ENCODE measurements at places on chromosomes 11 and 22. TPM values are rescaled to one million over a fixed set of nuclear protein-coding genes. Genes with fewer than 3 reads are reported as not detected.

DNA sequence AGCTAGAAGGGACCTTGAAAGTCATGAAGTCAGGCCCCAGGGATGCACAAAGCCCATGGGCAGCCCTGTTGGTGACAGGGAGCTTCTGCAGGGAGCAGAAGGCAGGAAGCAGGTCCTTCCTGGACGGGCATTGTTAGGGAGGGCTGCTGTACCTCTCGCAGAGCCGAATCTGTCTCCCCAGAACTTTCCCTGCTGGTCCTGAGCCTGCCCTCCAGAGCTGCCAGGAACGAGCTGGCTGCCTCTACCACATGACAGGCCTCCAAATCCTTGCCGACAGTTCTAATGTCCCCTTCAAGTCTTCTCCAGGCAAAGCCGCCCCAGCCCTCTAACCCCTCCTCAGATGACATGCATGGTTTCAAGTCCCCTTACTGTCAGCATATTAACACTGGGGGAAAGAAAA is 20.1 kb downstream of the SYT7 start:
- no peak overlapping the region for H3K4me3 ChIP-seq
- no peak overlapping the region for H3K27ac ChIP-seq
- peaks cover 3% of the 10 kb centered on the region for H3K27me3 ChIP-seq
- DNase-seq = no peak

The CNTF gene
- total RNA-seq = 1.6 TPM

DNA sequence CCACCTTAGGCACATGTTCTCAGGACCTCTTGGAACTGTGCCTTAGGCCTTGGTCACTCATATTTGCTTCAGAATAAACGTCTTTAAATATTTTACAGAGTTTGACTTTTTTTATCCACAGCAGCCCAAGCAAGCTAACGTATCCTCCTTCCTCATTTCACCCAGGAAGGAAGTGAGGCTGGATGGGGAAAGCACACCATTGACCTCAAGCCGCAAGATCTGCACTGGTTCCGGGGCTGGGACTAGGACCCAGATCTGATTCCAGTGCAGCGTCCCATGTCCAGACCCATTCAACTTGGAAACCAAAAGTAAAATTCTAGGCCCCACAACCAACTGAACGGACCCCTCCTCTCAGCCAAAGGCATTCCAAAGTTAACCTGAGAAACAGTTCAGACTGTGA is 2.4 kb upstream of the LGALS12 start:
- DNase-seq = no peak
- no peaks in the 10 kb centered on the region for H3K36me3 ChIP-seq
- H3K27me3 ChIP-seq = no peaks in the 10 kb centered on the region

The SCO2 gene
- 1.9 TPM for total RNA-seq

GRCh38 chr22:48756146-48757111 is 1071.2 kb downstream of the BRD1 start:
- no peak for DNase-seq
- no peak overlapping the region for H3K27ac ChIP-seq
- no peaks in the 10 kb centered on the region for H3K27me3 ChIP-seq
- no peaks in the 10 kb centered on the region for H3K36me3 ChIP-seq
- no peaks in the 10 kb centered on the region for H3K4me1 ChIP-seq

DNA sequence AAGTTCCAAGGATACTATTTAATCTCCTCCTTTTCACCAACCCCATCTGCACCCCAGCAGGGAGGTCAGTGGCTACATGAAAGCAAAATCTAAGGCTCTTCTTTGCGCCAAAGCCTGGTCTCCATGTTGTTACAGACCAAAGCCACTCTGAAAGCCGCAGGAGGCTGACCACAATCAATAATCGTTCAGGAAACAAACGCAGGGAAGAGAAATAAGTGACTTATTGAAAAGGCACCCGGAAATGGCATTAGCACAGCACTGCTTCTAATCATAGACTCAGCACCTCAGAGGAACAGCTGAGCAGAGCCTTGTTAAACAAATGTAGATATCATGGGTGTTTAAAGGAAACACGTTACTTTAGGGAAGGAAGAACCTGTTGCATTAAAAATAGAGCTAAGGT is 183.9 kb downstream of the KIRREL3 start:
- DNase-seq = no peak
- H3K36me3 ChIP-seq = no peaks in the 10 kb centered on the region
- H3K27ac ChIP-seq = no peak overlapping the region
- H3K4me1 ChIP-seq = no peaks in the 10 kb centered on the region
- H3K27me3 ChIP-seq = no peaks in the 10 kb centered on the region

The BIK gene
- not detected for total RNA-seq

The SMTNL1 gene
- not detected for total RNA-seq

- DNase-seq = no peak
- no peaks in the 10 kb centered on the region for H3K27me3 ChIP-seq
Measured at GRCh38 chr11:29024386-29024785, 916.2 kb downstream of the METTL15 start.

- DNase-seq = no peak
- no peaks in the 10 kb centered on the region for H3K36me3 ChIP-seq
- peaks cover 19% of the 10 kb centered on the region for H3K4me1 ChIP-seq
- H3K27me3 ChIP-seq = peaks cover 100% of the 10 kb centered on the region
- H3K4me3 ChIP-seq = peak overlapping the region; percentile 60
Measured at GRCh38 chr11:32435152-32435480, 223 bp downstream of the WT1 start.

The DGCR6L gene
- 73.6 TPM for total RNA-seq

The RAG2 gene
- total RNA-seq = not detected

The OR52E8 gene
- total RNA-seq = not detected

GRCh38 chr22:42022162-42022847 is 23.7 kb downstream of the WBP2NL start:
- no peak overlapping the region for H3K4me3 ChIP-seq
- no peaks in the 10 kb centered on the region for H3K27me3 ChIP-seq
- no peaks in the 10 kb centered on the region for H3K36me3 ChIP-seq
- no peaks in the 10 kb centered on the region for H3K4me1 ChIP-seq

Measured in breast epithelium (tissue), 4 donors.